Stimulated activated CD8-positive, alpha-beta memory T cell treated with anti-CD3 and anti-CD28 coated beads, Interleukin-12 subunit alpha, Interleukin-12 subunit beta, amount 100 ng/mL, for 4 hours (primary cell): ENCODE measurements at places on chromosomes 13 and 19.

DNA sequence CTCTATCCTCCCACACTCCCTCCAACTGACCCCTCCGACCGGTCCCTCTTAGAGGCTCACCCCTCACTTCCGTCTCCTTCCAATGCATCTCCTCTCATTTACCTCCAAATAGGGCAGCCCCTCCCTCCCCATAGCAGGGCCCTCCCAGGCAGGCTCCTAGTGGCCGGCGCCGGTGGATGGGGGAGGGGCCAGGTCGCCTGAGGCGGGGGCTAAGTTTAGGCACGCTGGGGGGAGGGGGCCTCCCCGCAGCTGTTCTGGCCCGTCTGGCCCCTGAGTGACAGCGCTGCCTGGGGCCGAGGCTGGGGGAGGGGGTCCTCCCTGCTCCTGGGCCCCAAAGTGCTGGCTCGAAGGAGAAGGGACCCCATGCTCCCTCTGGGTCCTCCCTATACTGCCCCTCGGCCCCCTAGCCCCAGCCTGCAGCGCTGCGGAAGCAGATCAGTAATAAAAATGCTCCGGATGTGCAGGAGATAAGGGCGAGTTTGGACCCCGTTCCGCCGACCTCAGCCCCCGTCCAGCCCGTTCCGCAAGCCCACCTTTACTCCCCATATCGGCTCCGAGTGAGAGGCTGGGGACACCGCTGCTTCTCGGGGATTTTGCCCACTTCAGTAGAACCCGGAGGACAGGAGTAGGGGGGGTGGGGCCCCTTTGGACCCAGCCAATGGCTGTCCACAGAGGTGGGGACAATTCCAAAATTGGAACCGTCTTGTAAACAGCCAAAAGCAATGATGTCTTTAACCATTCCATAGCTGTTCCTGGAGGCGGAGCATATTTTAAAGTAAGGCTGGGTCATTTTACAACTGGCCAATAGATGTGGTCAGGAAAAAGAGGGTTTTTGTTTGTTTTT, 4.0 kb downstream of the RTN2 start:
- no peak for DNase-seq

DNA sequence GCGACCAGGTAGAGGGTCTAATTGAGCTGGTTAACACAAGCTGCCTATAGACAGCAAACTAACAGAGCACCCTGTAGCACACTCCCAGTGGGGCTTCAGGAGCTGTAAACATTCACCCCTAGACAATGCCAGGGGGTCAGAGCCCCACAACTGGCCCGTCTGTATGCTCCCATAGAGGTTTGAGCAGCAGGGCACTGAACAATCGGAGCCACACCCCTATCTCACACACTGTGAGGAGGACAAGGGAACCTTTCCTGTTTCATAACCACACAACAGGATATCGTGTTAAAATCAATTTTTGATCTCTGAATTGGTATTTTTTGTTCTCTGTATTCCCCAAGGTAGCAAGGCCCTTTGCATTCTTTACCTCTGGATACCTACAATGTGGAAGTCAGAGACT, 266.1 kb downstream of the SPRY2 start:
- DNase-seq = no peak

DNA sequence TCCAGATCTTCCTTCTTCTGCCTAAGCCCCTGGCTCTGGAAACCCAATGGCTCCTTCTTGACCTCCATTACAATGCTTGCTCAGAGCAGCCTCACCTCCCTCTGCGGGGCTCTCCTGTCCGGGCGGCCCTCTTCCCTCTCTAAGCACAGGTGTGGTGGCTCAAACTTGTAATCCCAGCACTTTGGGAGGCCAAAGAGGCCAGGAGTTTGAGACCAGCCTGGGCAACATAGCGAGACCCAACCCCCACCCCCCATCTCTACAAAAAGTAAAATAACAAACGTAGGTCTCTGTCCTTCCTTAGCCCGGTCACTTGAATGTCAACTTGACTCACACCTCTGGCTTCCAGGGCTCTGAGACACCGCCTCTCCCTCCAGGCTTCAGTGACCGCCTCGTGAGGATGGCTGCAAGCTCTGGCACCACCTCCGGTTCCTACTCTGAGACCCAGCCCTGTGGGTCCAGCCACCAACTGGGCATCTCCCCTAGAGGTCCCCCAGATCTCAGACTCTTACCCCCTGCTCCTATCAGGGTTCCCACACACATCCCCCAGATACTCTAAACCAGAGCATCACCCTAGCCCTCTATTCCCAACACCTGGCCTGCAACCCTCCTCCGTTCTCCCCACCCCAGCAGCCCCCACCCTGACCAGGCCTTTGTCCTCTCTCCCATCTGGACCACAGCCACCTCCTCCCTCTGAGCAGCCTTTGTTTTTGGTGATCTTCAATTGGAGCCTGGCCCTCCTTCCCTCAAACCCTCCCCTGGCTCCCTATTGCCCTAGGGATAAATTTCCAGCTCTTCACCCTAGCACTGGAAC, 4.7 kb upstream of the TLE2 start:
- no peak for DNase-seq

GRCh38 chr13:50519866-50520265, 323.6 kb downstream of the DLEU7 start:
- no peak for DNase-seq

GRCh38 chr19:46546194-46546896, 50.7 kb upstream of the PNMA8B start:
- no peak for DNase-seq

DNA sequence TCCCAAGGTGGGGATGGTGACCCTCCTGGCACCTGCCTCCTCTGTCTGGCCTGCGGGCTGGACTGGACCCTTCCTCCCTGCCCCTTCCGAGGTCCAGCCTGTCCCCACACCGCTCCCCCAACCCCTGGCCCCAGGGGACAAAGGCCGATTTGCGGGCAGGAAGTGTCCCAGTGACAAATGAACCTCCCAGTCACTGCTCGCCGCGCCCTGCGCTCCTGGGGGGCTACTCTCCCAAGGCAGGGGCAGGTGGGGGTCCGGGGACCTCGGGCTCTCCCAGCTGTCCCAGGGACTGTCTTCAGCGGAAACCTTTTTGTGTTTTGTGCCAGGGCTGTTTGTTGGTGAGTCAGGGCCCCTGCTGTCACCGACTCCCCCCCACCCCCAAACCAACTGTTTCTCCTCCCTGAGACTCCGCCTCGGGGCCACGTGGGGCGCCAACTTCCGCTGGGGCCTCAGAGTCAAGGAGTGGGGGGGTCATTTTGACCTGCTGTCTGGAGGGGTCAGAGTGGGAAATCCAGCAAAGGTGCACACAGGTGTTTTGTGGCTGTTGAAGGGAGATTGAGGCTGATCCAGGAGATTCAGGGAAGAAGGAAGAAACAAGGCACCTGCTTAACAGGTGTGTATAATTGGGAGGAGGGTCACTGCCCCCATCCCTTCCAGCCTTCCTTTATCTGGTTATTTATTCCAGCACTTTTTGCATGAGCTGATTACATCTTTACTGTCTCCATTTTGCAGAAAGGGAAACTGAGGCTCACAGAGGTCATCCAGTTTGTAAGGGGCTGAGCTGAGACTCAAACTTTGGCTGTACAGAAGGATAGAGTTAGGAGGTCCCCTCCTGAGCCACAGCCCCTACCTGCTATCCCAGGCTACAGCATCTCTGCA, 831 bp downstream of the PGPEP1 start:
- DNase-seq = peak; percentile 54

GRCh38 chr13:50543782-50544181, 299.7 kb downstream of the DLEU7 start:
- no peak for DNase-seq

GRCh38 chr19:6271251-6271650, 8.5 kb downstream of the MLLT1 start:
- no peak for DNase-seq

- peak; percentile 71 for DNase-seq
Measured at GRCh38 chr19:10603084-10603872, 16.2 kb upstream of the AP1M2 start.

GRCh38 chr19:55693336-55693974, 18.4 kb downstream of the EPN1 start:
- no peak for DNase-seq

DNA sequence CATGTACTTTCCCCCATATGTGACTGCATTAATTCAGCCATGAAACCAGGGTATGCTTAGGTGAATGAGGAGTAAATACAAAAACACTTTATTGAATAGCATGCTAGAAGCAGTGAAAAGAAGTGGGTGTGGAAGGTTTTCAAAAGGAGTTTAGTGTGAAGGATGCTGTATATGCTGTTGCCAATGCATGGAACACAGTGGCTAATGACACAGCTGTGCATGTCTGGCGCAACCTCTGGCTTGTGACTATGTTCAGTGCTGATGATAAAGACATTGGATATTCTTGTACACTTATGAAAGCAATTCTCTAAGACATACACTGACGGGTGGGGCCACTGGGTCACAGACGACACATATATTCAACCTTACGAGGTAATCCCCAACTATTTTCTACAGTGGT, 55.2 kb downstream of the SOX21 start:
- no peak for DNase-seq

DNA sequence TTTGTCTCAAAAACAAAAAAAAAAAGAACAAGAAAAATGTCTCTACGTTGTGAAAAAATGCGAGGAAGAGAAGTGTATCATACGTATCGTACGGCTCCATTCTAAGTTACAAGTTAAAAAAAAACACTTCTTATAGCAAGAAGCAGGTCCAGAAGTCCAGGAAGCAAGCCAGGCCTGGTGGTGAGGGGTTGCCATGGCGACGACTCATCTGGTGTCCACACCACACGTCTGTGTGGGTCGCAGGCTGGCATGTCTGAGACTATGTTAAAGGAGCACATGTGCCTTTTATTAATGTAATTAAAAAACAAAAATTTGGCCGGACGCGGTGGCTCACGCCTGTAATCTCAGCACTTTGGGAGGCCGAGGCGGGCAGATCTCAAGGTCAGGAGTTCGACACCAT, 5.9 kb downstream of the MED16 start:
- DNase-seq = no peak
